ENCODE measurements at places on chromosomes 7 and 10. TPM values are rescaled to one million over a fixed set of nuclear protein-coding genes. Genes with fewer than 3 reads are reported as not detected.

DNA sequence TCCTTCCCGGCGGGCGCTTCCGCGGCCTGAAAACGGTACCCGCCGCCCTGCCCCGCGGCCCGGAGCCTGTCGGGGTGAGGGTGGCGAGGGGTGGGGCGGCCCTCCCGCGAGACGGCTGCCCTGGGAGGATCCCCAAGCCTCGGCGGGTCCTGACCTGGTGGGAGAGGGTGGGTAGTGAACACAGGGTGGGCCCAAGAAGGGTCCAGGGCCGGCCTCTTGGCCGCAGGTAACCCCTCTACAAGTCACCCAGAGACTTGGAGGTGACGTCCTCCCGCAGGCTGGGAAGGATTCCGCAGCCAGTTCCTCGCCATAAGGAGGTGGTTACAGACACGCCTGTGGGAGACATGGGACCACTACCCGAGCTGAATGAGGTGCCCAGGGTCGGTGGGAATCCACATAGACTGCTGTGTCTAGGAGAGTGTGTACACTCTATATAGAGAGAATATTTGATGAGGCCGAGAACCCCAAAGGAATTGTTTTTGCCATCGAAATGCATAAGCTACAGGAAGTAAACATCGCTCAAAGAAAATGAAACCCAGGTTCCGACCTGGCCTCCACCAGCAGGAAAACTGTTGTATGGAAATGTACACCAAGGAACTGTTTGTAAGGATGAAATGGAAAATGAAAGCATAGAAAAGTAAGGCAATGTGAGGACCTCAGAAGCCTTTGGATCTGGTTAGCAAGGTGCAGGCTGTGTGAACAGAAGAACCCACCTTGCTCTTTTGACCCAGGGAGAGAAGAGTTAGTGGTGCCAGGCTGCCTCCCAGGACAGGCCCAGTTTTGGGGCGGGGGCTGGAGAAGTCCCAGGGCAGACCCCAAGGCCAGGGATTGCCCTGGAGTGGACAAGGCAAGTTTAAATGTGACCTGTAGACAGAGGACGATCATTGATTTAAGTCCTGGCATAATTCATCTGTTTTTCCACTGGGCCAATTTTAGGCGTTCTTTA, 659 bp downstream of the OPTN start:
- H3K4me1 ChIP-seq = peaks cover 18% of the 10 kb centered on the region
- peak overlapping the region; percentile 93 for H3K4me3 ChIP-seq
- no peaks in the 10 kb centered on the region for H3K36me3 ChIP-seq
- peak; percentile 66 for DNase-seq
- no peaks in the 10 kb centered on the region for H3K27me3 ChIP-seq

DNA sequence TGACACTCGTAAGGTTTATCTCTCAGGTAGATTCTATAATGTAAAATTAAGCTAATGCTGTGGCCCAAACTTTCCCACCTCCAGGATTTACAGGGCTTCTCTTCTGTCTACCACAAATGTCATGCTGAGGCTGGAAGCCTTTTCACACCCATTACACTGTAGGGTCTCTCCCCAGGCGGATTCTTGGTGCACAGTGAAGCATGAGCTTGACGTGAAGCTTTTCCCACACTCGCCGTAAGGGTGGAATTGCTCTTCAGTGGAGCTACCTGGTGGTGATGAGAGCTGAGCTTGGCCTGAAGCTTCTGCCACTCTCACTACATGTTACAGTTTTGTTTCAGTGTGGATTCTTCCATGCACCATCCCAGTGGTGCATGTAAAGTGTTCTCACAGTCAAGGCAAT, 11.4 kb downstream of the FAM200A start:
- no peak for DNase-seq
- H3K27me3 ChIP-seq = no peaks in the 10 kb centered on the region
- no peak overlapping the region for H3K27ac ChIP-seq
- H3K36me3 ChIP-seq = no peaks in the 10 kb centered on the region
- H3K4me3 ChIP-seq = no peak overlapping the region
- no peaks in the 10 kb centered on the region for H3K4me1 ChIP-seq

- no peak overlapping the region for H3K4me3 ChIP-seq
- no peaks in the 10 kb centered on the region for H3K4me1 ChIP-seq
- no peak for DNase-seq
- H3K36me3 ChIP-seq = no peaks in the 10 kb centered on the region
- no peaks in the 10 kb centered on the region for H3K27me3 ChIP-seq
- H3K27ac ChIP-seq = no peak overlapping the region
These were observed 48.7 kb upstream of the SHH start for GRCh38 chr7:155860840-155861479.

DNA sequence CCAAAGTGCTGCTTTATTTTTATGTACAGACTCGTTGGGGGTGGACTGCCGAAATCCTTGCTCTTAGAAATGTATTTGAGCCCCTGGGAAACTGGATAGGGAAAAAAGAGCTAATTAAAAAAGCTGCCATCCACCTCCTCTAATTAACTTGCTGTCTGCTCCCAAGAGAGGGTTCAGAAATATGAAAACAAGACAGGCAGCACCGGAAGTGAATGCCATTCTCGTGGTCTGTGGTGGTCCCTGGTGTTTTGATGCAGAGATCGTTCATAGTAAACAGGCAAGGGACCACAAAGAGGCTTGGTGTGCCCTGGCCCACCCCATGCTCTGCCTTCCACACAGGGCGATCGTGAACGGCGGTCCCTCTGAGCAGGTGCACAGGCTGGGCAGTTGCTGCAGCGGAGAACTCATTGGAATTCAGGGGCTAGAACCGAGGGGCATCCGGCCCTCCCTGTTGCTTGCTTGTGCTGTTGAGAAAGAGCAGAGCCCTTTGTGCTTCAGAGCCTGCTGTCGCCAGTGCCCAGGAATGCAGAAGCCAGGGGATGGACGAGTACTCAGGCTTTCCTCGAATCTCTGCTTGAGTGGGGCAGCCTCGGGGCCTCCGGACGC, 79.1 kb upstream of the BTBD16 start:
- H3K4me1 ChIP-seq = no peaks in the 10 kb centered on the region
- no peaks in the 10 kb centered on the region for H3K27me3 ChIP-seq
- peaks cover 3% of the 10 kb centered on the region for H3K36me3 ChIP-seq
- H3K27ac ChIP-seq = peak overlapping the region; percentile 23

Gene GNAI1
- 2.3 TPM for total RNA-seq

DNA sequence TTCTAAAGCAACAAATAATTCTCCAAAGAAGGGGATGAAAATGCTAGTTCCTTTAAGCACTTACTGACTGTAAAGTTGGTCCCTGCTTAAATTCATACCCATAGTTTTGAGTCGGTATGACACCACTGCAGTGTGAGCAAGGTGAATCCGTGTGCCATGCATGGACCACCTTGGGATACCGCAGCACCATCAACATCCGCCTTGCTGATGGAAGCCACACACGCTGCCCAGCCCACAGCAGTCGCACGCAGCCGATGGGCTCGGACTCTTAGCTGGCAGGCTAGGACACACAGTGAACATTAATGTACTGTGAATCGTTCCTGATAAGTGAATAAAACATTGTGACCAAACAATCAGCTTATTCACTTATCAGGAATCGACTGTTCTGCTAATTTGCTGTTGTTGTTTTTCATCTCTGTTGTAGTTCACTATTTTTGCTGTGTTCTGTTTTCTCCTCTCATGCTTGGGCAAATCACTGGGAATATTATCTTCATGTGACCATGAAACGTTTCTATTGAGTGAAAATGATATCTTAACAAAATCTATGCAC, 275.5 kb downstream of the USP6NL start:
- no peak overlapping the region for H3K4me3 ChIP-seq
- no peak overlapping the region for H3K27ac ChIP-seq
- H3K4me1 ChIP-seq = peaks cover 21% of the 10 kb centered on the region
- no peaks in the 10 kb centered on the region for H3K27me3 ChIP-seq
- DNase-seq = no peak

DNA sequence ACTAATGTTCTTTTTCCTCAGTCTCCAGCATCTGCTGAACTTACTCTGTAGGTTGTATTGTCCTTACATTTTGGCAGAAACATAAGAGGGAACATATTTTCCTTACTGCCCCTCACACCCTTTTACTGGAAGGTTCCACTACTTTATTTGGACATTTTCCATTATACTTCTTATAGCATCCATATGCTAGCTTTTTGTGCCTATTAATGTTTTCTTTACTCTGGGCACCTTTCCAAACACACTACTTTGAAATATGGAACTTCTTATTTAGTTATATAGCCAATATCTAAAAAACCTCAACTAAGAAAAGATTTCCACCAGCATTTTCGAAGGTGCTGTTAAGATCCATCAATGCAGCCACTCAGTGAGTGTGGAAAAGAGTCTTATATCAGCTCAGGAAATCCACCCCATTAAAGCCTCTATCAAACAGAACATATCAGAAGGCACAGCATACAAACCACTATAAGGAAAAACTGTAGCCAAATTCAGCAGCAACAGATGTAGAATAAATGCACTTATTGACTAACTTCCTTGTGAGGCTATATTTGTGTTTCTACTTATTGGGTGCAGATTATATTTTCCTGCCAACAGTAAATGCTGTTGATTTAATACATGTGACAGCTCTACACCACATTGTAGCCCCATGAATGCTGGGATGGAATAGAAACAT, 272.5 kb upstream of the SEMA3E start:
- no peaks in the 10 kb centered on the region for H3K36me3 ChIP-seq
- no peak for DNase-seq
- no peaks in the 10 kb centered on the region for H3K4me1 ChIP-seq
- no peak overlapping the region for H3K27ac ChIP-seq
- no peaks in the 10 kb centered on the region for H3K27me3 ChIP-seq
- H3K4me3 ChIP-seq = no peak overlapping the region

Measured in Caco-2 (cell line).